ENCODE measurements at places on chromosomes 12 and 14. TPM values are rescaled to one million over a fixed set of nuclear protein-coding genes. Genes with fewer than 3 reads are reported as not detected.

The SPIC gene
- not detected for total RNA-seq

The TSPAN19 gene
- total RNA-seq, result not detected

The MIP gene
- total RNA-seq, result not detected

The RERG gene
- total RNA-seq, result 10.8 TPM

The TTC7B gene
- 40.3 TPM for total RNA-seq

DNA sequence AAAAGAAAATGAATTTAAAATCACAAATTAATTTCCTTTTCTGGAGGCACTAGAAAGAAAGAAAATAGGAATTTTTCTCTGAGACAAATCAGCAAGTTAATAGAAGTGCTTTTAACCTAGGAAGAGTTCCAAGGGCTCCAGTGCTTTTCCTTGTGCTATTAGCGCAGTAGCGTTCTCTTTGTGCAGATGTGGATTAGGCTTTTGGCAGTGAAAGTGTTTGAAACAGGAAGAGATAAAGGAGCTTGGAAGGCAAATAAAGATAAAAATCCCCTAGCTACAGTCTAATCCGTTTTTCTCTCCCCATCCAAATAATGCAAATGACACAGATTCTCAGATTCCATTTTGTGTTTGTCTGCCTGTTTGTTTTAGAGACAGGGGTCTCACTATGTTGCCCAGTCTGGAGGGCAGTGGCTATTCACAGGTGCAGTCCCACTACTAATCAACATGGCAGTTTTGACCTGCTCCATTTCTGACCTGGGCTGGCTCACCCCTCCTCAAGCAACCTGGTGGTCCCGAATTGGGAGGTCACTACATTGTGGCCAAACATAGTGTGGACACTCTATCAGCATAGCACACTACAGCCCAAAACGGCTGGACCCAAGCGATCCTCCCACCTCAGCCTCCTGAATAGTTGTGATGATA is 166.1 kb downstream of the PAWR start:
- DNase-seq, result no peak

- no peak for DNase-seq
These were observed 471.2 kb upstream of the PRICKLE1 start for GRCh38 chr12:43060742-43061141.

- no peak for DNase-seq
These were observed 157.4 kb downstream of the TBX5 start for GRCh38 chr12:114248527-114248926.

- DNase-seq, result no peak
These were observed 295.7 kb upstream of the PRKD1 start for GRCh38 chr14:30223385-30223785.

GRCh38 chr12:44511289-44511688 is 364.8 kb downstream of the NELL2 start:
- no peak for DNase-seq

GRCh38 chr12:2325519-2325918 is 272.7 kb downstream of the CACNA1C start:
- DNase-seq, result no peak

DNA sequence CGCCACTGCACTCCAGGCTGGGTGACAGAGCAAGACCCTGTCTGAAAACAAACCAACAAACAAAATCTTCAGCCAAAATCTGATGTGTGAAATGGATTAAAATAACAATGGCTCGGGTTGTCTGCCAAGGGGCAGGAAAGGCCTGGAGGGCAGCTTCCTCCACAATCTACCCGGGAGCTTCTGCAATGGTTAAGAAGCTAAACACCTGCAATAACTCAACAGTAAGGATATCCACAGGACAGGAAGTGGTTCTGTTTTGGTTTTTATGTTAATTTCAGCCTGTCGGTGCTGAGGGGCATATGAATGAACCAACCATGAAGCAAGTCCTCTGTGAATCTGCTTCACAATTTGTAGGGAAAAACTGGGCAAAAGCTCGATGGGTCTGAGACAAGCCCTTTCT is 34.4 kb downstream of the RAD52 start:
- DNase-seq, result no peak

DNA sequence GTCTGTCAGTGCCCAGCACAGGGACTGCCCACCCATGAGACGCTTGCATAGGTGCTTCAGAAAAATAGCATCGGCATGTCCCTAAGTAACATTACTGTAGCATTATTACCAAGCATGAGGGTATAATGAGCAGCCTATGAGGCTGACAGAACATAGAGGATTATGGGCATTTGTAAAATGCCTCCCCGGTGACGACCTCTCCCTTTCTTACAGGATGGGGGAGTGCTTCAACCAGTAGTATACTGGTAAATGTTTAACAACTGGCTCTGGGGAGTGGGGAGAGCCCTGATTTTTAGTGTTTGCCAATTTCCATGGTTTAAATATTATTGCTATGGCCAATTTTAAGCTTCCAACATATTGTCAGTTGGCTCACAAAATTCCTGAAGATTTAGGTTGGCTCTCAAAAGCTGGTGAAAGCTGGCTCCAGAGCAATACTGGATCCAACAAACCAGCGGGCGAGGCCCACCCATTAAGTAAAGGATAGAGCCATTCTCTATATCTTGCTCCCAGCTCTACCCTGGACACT is 104.5 kb downstream of the ETNK1 start:
- no peak for DNase-seq

DNA sequence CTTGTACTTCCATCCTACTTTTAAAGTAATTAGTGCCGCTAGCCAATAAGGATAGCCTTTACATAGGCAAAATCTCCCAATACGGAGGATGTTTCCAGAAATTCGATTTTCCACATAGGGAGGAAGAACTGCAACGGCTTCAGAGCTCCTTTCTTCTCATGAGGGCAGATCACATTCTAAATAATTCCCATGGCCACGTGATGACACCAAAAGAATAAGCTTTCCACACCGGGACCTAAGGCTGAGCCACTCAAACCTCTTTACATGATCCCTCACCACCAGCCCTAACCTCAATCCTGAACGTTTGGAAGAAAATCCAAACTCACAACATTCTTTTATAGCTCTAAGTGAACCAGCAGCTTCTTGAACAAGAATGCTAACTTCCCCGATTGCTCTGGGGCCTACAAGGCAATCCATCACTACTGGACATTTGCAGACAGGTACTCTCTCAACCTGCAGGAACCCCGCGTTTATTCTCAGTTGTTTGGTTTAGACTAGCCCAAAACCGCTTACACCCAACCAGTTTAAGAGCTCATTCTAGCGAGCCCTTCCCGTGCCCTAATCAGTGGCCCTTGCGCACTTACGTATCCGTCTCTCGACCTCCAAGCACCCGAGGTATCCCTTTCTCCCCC is 884 bp downstream of the CAPRIN2 start:
- no peak for DNase-seq
